ENCODE measurements at places on chromosomes 3 and 15.
A peak's percentile ranks its signal among the peaks of the same experiment; 100 is the strongest.

DNA sequence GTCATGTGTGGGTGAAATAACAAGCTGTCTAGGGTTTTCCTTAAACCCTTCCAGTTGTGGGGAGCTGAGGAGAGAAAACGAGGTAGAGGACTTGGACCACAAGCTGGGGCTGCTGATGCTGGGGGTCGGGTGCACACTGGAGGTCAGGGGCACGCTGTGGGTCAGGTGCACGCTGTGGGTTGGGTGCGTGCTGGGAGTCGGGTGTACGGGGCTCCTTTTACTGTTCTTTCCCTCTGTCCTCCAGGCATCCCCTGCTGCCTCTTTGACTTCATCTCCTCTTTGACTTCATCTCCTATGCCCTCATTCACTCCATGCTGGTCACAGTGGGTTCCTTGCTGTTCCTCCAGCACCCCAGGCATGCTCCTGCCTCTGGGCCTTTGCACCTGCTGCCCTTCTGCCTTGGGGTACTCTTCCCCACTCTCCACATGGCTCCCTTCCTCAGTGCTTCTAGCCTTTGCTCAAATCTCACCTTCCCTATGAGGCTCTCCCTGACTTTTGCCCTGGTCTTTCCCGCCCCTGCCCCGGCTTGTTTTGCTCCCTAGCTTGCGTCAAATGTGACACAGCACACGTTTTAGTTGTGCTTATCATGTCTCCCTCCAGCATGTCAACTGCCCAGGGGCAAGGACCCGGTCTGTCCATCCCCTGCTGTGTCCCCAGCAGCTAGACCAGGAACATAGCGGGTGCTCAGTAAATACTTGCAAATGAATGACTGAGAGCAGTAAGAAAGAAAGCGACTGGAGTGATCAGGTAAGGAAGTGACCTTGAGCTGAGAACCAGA lies 45.4 kb downstream of the WNT7A start:
- no peak for DNase-seq

GRCh38 chr3:38545983-38546382 lies 49.8 kb downstream of the EXOG start:
- DNase-seq: no peak

- DNase-seq: no peak
These were observed 203.7 kb downstream of the ABHD5 start for GRCh38 chr3:43894176-43895049.

GRCh38 chr3:138942861-138943623 lies 3.9 kb downstream of the FOXL2 start:
- peak; percentile 59 for DNase-seq

DNA sequence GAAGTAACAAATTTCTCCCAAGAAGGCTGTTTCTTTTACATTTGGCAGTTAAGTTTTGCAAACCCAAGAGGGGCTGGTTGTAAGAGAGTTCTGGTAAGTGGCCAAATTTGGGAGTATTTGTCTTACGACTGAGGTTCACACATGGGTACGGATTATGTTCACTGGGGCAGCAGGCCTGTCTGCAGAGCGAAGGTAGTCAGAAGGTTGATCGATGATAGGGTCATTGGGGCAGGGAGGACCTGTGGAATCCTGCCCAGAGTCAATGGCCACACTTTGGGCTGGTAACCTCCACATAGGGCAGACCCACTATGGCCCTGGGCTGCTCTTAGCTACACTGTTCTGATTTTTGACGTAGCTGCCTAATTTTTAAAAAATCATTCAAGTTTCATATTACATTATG lies 368.6 kb downstream of the EPHB1 start:
- no peak for DNase-seq

GRCh38 chr3:134693804-134694203 lies 43.0 kb upstream of the KY start:
- DNase-seq: no peak

- DNase-seq: no peak
These were observed 23.7 kb upstream of the CD276 start for GRCh38 chr15:73660455-73660854.
